ENCODE measurements at places on chromosomes 6 and 20. TPM values are rescaled to one million over a fixed set of nuclear protein-coding genes. Genes with fewer than 3 reads are reported as not detected.

- H3K4me3 ChIP-seq, result no peak overlapping the region
- H3K4me1 ChIP-seq, result no peaks in the 10 kb centered on the region
- no peak for DNase-seq
- H3K27me3 ChIP-seq, result no peaks in the 10 kb centered on the region
Measured at GRCh38 chr6:128723667-128724066, 159.3 kb upstream of the LAMA2 start.

DNA sequence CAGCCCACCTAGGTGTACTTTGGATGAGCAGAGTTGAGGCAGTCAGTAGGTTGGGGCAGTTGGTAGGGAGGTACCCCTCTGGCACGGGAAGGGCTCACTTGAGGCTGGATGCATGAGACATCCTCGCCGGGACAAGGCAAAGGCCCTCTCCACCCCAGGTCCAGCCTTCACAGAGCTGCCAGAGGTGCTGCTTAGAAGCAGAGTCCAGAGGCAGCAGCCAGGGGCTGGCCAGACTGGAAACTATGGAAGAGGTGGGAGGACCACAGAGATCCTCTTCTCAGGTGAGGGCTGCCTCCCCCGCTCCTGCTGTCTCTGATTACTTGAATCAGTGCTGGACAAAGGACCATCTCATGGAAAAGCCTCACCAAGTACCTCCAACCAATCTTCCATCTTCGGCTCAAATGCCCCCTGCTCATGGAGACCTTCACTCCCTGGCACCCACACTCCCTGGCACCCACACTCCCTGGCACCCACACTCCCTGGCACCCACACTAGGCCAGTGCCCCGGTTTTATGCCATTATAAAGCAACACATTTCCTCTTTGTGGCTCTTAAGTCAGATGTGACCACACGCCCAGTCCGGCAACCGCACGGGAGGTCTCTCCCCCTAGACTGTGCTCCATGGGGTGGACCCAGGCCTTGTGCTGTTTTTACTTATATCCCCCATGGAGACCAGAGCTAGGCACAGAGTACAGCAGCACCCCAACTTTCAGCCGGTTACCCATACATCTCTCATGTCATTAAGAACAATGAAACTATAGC is 100.1 kb downstream of the YTHDF1 start:
- H3K4me1 ChIP-seq, result no peaks in the 10 kb centered on the region
- H3K27me3 ChIP-seq, result peaks cover 8% of the 10 kb centered on the region
- H3K4me3 ChIP-seq, result no peak overlapping the region
- no peak overlapping the region for H3K27ac ChIP-seq
- no peaks in the 10 kb centered on the region for H3K36me3 ChIP-seq

DNA sequence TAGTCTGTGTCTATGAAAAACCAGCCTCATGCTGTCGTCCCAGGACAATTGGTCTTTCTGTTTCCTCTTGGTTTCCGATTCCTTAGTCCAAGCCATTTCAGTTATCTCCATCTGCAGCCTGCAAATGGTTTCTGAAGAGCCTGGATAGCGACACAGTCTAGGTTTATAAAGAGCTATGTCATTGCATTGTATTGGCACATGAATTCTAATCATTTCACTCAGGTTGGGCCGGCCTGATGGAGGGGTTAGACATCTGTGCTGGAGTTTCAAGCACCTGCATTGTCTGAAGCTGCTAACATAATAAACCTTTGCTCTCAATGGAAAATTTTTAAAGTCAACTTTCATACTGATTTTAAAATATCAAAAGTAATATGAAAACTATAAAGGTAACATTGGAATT is 232.6 kb upstream of the MAP3K7 start:
- no peak for DNase-seq
- no peaks in the 10 kb centered on the region for H3K36me3 ChIP-seq
- no peak overlapping the region for H3K27ac ChIP-seq
- H3K4me3 ChIP-seq, result no peak overlapping the region
- peaks cover 11% of the 10 kb centered on the region for H3K4me1 ChIP-seq

- no peaks in the 10 kb centered on the region for H3K27me3 ChIP-seq
- no peaks in the 10 kb centered on the region for H3K4me1 ChIP-seq
- no peaks in the 10 kb centered on the region for H3K36me3 ChIP-seq
- DNase-seq, result no peak
Measured at GRCh38 chr6:81401970-81402690, 350.4 kb downstream of the TENT5A start.

- H3K36me3 ChIP-seq, result no peaks in the 10 kb centered on the region
- DNase-seq, result no peak
- no peak overlapping the region for H3K4me3 ChIP-seq
Measured at GRCh38 chr6:3301506-3301905, 42.8 kb downstream of the PSMG4 start.

GRCh38 chr6:159033160-159034049 is 11.4 kb downstream of the TAGAP start:
- no peak overlapping the region for H3K27ac ChIP-seq
- H3K27me3 ChIP-seq, result no peaks in the 10 kb centered on the region
- no peaks in the 10 kb centered on the region for H3K4me1 ChIP-seq
- DNase-seq, result no peak
- H3K36me3 ChIP-seq, result no peaks in the 10 kb centered on the region
- no peak overlapping the region for H3K4me3 ChIP-seq

DNA sequence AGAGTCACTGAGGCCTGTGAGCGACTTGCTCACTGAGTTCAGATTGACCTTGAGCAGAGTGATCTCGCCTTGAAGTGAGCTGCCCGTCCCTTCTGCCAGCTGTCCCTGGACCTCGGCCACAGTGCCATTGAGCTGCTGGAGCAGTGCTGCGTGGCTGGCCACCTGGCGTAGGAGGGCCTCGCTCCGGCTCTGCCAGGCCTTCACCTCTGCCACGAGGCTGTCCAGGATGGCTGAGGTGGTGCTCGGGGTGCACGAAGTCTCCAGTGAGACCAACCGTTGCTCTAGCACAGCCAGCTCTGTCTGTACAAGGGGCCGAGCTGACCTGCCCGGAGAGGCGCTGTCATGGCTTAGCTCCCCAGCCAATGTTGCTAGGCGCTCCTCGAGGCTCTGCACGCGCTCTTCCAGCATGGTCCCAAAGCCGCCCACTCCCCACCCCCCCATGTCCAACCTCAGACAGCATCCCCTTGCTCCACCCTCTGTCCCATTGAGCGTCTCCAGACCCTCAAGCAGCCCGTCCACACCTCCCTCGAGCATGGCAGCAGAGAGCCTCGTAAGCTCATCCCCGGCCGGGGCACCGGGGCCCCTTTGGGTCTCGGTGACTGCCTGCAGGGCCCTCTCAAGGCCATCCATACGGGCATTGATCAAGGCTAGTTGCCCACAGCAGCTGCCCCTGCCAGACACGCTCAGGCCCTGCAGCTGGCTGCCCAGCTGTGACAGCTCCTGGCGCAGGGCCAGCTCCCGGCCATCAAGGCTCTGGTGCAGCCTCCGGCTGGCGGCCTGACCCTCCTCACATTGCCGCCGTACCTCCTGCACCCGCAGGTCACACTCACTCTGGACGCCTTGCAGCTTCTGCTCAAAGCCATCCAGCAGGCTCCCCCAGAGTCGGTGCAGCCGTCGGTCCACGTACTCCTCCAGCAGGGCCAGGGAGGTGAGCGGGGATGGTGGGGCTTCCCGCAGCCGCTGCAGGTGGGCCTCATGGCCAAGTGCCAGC is 4.6 kb downstream of the EMILIN3 start:
- H3K4me1 ChIP-seq, result peaks cover 50% of the 10 kb centered on the region
- H3K4me3 ChIP-seq, result no peak overlapping the region
- no peaks in the 10 kb centered on the region for H3K36me3 ChIP-seq
- H3K27me3 ChIP-seq, result no peaks in the 10 kb centered on the region
- H3K27ac ChIP-seq, result peak overlapping the region; percentile 42

GRCh38 chr6:39092124-39092523 is 22.9 kb downstream of the SAYSD1 start:
- no peak overlapping the region for H3K27ac ChIP-seq
- H3K4me3 ChIP-seq, result no peak overlapping the region
- peaks cover 10% of the 10 kb centered on the region for H3K27me3 ChIP-seq
- no peaks in the 10 kb centered on the region for H3K36me3 ChIP-seq

- no peaks in the 10 kb centered on the region for H3K27me3 ChIP-seq
- H3K4me3 ChIP-seq, result no peak overlapping the region
- DNase-seq, result no peak
- no peaks in the 10 kb centered on the region for H3K36me3 ChIP-seq
Measured at GRCh38 chr6:156154896-156155295, 622.3 kb upstream of the ARID1B start.

- DNase-seq, result peak; percentile 74
- H3K27ac ChIP-seq, result no peak overlapping the region
- no peaks in the 10 kb centered on the region for H3K4me1 ChIP-seq
- H3K4me3 ChIP-seq, result no peak overlapping the region
- H3K27me3 ChIP-seq, result no peaks in the 10 kb centered on the region
- no peaks in the 10 kb centered on the region for H3K36me3 ChIP-seq
Measured at GRCh38 chr6:162907876-162908481, 180.2 kb downstream of the PACRG start.

The LRFN2 gene
- total RNA-seq, result not detected

The CALHM5 gene
- total RNA-seq, result 2.4 TPM

The SMIM26 gene
- 76.8 TPM for total RNA-seq

The C20orf141 gene
- not detected for total RNA-seq

The PROKR2 gene
- total RNA-seq, result not detected
